Left forelimb (tissue), 1 donor: ENCODE measurements at places on chromosomes 7 and 10.

GRCh38 chr7:108327353-108327752, 128.9 kb downstream of the NRCAM start:
- no peak for DNase-seq

- no peak for DNase-seq
Measured at GRCh38 chr10:29246449-29246848, 42.4 kb upstream of the LYZL1 start.

- no peak for DNase-seq
Measured at GRCh38 chr7:36871863-36872262, 147.6 kb upstream of the AOAH start.

DNA sequence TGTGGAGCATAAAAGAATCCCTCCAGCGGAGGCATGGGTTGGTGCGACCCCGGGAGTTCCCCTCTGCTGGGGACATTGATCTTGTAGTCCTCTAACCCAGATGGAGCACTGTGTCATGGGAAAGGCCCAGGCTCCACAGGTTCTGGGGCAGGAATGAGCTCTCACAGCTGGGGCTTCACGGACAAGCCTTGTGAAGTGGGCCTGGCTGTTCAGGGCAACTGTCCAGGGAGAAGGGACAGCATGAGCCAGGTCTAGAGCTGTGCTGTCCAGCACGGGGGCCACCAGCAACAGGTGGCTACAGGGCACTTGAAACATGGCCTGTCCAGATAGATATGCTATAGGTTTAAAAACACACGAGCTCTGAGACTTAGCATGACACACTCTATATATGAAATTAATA, 11.4 kb downstream of the GPR26 start:
- DNase-seq: no peak
